Astrocyte (in vitro differentiated cells and primary cell): ENCODE measurements at places on chromosomes 2 and 18. TPM values are rescaled to one million over a fixed set of nuclear protein-coding genes. Genes with fewer than 3 reads are reported as not detected.
A peak's percentile ranks its signal among the peaks of the same experiment; 100 is the strongest.

The AOX1 gene
- total RNA-seq: 1.6 and 3.4 TPM in 2 replicates

The CSRNP3 gene
- total RNA-seq: 5.9 and 6.5 TPM in 2 replicates

The SIX2 gene
- 7.4 and 10.1 TPM in 2 replicates for total RNA-seq

DNA sequence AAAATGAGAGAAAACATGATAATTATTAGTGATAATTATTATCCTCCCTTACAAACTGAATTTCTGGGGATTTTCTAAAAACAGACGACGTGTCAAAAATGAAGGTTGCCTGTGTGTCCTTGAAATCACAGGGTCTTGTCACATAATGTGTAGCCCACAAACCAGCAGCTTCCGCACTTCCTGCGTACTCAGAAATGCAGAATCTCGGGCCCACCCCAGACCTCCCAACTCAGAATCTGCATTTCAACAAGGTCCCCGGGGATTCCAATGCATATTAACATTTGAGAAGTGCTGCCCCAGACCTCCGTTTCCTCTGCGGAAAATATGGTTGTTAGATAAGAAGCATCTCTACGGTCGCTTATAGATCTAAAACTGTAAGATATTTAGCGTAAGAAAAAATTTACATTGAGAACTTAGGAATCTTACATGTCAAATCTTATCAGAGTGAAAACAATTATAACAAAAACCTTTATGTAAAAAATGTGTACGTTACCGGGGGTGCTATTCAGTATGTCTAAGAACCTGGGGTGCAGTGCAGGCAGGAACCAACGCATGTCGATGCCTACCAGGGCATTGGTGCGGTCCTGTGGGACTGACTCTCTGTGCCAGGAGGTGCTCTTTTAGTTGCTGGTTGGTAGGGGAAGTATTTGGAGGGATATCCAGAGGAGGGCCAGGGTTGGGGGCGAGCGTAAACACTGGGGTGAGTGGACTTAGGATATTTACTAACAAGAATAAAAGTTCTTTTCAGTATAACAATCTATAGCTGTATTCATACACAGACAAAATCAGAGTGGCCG, 15.2 kb downstream of the CDKL4 start:
- H3K36me3 ChIP-seq: no peaks in the 10 kb centered on the region
- DNase-seq: no peak
- no peaks in the 10 kb centered on the region for H3K4me1 ChIP-seq
- H3K27me3 ChIP-seq: no peaks in the 10 kb centered on the region

DNA sequence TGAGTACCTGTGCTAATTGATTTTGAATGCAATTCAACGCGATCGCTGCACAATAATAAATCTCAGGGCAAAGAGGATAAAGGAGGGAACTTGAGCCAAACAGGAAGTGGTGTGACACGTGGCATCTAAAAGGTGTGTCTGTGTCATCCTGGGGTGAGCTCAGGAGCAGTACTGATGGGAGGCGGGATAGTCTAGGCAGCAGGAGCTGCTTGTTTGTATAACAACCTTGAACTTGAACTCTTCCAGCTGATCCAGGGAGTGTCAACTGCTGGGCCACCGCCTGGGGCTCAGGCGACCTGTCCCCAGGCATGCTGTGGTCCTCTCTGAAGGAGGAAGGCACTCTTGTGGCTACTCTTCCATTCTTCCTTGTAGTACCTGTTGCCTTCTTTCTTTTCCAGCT, 61.2 kb downstream of the BOD1L2 start:
- H3K27me3 ChIP-seq: no peaks in the 10 kb centered on the region
- H3K36me3 ChIP-seq: no peaks in the 10 kb centered on the region
- H3K27ac ChIP-seq: no peak overlapping the region
- DNase-seq: no peak
- H3K4me3 ChIP-seq: no peak overlapping the region

DNA sequence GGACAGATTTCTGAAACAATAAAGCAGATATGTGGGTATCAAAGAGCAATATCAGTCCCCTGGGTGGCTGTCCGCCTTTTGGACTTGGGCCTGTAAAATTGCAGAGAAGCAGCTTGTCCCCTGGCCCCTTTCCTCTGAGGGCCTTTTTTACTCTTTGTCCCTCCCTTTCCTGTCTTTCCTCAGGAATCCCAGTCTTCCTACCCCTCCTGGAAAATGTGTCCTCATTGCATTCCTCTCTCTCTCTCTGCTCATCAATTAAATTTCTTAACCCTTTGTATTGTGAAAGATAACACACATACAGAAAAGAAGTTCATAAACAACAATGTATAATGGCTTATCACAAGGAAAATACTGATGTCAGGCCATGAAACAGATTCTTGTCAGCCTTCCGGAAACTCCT, 3.0 kb upstream of the GRB14 start:
- H3K4me1 ChIP-seq: no peaks in the 10 kb centered on the region
- no peak for DNase-seq
- no peaks in the 10 kb centered on the region for H3K27me3 ChIP-seq
- H3K27ac ChIP-seq: no peak overlapping the region
- no peak overlapping the region for H3K4me3 ChIP-seq

DNA sequence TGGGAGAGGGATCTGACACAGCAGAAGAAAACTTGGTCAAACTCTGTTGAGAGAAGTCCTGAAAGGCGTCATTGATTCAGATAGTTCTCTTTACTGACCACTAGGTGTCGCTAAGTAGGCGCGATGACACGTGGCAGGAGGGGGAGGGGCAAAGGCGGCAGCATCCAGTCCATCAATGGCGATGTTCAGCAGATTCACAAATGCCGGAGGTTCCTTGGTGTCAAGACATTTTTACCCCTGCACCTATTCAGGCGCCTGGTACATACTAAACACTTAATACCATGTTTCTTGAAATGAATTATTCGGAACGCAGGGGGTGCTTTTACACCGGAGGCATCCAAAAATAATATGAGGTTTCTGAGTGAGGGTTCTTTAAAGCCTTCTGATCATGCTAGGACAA, 3.0 kb upstream of the PLEK start:
- H3K27ac ChIP-seq: no peak overlapping the region
- peak; percentile 10 for DNase-seq
- H3K4me1 ChIP-seq: no peaks in the 10 kb centered on the region
- no peaks in the 10 kb centered on the region for H3K36me3 ChIP-seq
- no peak overlapping the region for H3K4me3 ChIP-seq
- no peaks in the 10 kb centered on the region for H3K27me3 ChIP-seq

DNA sequence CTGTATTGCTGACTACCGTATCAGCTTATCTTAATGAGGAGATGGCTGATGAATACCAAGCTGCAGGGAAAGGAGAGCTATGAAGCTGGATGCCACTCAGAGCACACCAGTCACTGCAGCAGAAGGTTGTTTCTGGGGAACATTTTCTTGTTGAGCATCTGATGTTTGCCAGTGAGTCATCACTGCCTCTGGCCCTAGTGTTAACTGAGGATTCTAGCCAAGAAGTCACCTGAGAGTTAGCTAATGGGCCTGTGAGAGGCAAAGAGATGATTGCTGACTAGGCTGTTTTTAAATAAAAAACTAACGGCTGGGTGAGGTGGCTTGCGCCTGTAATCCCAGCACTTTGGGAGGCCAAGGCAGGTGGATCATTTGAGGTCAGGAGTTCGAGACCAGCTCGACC, 37.9 kb downstream of the CCDC150 start:
- H3K4me3 ChIP-seq: no peak overlapping the region
- H3K27me3 ChIP-seq: no peaks in the 10 kb centered on the region
- no peaks in the 10 kb centered on the region for H3K4me1 ChIP-seq

DNA sequence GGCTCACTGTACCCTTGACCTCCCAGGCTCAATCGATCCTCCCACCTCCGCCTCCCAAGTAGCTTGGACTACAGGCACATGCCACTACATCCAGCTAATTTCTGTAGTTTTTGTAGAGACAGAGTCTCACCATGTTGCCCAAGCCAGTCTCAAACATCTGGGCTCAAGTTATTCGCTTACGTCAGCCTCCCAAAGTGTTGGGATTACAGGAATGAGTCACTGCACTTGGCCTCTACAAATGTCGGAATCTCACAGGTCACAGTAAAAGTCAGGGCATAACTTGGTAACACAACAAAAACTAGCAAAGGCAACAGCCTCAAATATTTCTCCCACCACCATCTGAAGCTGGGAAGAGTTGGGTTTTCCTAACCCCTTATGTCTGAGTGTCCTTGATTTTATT, 25.3 kb downstream of the SCG2 start:
- peak; percentile 97 for DNase-seq
- peak overlapping the region; percentile 87 for H3K27ac ChIP-seq
- H3K36me3 ChIP-seq: no peaks in the 10 kb centered on the region
- no peak overlapping the region for H3K4me3 ChIP-seq

GRCh38 chr2:10389573-10389972, 58.6 kb downstream of the ODC1 start:
- DNase-seq: no peak
- no peak overlapping the region for H3K27ac ChIP-seq
- H3K27me3 ChIP-seq: no peaks in the 10 kb centered on the region
- H3K4me3 ChIP-seq: no peak overlapping the region
- H3K4me1 ChIP-seq: peaks cover 37% of the 10 kb centered on the region
- no peaks in the 10 kb centered on the region for H3K36me3 ChIP-seq

DNA sequence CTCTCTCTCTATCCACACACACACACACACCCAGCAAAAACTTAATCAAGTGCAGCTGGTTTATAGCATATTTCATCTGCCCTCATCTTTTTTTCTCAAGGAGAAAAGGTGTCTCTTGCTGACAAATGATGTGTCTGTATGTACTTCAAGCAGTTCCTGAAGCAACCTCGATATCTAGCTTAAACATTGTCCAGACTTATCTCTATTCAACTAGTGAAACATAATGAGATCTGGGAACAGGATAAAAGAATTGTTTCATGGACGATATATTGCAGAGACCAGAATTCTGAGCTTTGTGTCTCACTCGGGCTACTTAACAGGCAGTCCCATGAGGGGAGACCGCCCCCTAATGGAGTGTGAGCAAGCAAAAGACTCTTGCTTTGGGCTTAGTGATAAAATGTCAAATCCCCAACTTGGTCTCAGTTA, 929.2 kb upstream of the SOX11 start:
- no peak overlapping the region for H3K4me3 ChIP-seq
- H3K27me3 ChIP-seq: no peaks in the 10 kb centered on the region
- H3K36me3 ChIP-seq: no peaks in the 10 kb centered on the region
- no peaks in the 10 kb centered on the region for H3K4me1 ChIP-seq

- no peak for DNase-seq
- no peaks in the 10 kb centered on the region for H3K27me3 ChIP-seq
- no peaks in the 10 kb centered on the region for H3K36me3 ChIP-seq
- H3K4me1 ChIP-seq: no peaks in the 10 kb centered on the region
- H3K4me3 ChIP-seq: no peak overlapping the region
These were observed 75.6 kb upstream of the CCDC150 start for GRCh38 chr2:196563876-196564275.

DNA sequence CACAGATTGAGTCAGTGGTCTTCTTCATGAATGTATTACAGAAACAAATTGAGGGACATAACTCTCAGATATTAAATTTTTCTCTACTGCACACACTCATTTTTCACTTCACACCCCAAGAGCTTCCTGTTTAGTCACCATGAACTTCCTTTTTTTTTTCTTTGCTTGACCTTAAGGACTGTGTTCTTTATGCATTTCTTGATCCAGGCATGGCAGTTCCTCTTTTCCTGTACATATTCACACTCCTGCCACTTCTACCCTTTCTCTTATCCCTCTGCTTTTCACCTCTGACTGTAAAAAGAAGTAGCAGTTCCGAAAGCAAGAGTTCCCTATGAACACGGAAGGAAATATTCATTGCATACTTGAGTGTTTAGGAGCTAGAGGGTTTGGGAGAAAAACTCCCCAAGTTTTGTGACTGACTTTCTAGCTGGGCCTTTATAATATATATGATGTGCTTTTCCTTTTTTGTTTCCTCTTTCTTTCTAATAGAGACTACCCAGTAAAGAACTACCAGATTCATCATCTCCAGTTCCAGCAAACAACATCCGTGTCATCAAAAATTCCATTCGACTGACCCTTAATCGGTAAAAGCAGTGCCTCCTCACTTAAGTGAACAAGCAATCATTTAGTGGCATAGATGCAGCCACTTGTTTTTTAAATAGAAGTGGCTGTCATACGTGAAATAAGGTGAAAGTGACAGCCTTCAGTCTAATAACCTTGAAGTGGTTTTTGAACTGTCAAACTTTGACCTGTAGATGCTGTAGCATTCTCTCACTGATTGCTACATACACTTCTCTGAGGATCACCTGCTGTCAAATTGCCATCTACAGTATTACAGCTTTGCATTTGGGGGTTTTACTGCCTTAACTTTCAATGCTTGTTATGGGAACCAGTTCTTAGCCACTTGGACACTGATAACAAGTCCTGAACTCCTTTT, 40.8 kb downstream of the PAPOLG start:
- no peaks in the 10 kb centered on the region for H3K27me3 ChIP-seq
- H3K27ac ChIP-seq: no peak overlapping the region
- no peak overlapping the region for H3K4me3 ChIP-seq
- no peaks in the 10 kb centered on the region for H3K4me1 ChIP-seq
- H3K36me3 ChIP-seq: peaks cover 30% of the 10 kb centered on the region

- H3K36me3 ChIP-seq: peaks cover 5% of the 10 kb centered on the region
- H3K27ac ChIP-seq: no peak overlapping the region
- H3K4me3 ChIP-seq: no peak overlapping the region
These were observed 25.4 kb downstream of the CYBRD1 start for GRCh38 chr2:171547720-171548119.

- H3K4me3 ChIP-seq: no peak overlapping the region
- H3K36me3 ChIP-seq: no peaks in the 10 kb centered on the region
- no peaks in the 10 kb centered on the region for H3K4me1 ChIP-seq
- peaks cover 6% of the 10 kb centered on the region for H3K27me3 ChIP-seq
- no peak overlapping the region for H3K27ac ChIP-seq
These were observed 266.6 kb downstream of the SRBD1 start for GRCh38 chr2:45344502-45344901.

- DNase-seq: no peak
- no peak overlapping the region for H3K4me3 ChIP-seq
- H3K4me1 ChIP-seq: peaks cover 6% of the 10 kb centered on the region
- H3K36me3 ChIP-seq: no peaks in the 10 kb centered on the region
- H3K27me3 ChIP-seq: no peaks in the 10 kb centered on the region
- no peak overlapping the region for H3K27ac ChIP-seq
These were observed 12.2 kb upstream of the ME2 start for GRCh38 chr18:50866765-50867164.

- no peak for DNase-seq
- no peaks in the 10 kb centered on the region for H3K27me3 ChIP-seq
- H3K4me1 ChIP-seq: no peaks in the 10 kb centered on the region
- H3K4me3 ChIP-seq: no peak overlapping the region
- H3K36me3 ChIP-seq: no peaks in the 10 kb centered on the region
These were observed 380.8 kb upstream of the ACVR2A start for GRCh38 chr2:147463881-147464520.

DNA sequence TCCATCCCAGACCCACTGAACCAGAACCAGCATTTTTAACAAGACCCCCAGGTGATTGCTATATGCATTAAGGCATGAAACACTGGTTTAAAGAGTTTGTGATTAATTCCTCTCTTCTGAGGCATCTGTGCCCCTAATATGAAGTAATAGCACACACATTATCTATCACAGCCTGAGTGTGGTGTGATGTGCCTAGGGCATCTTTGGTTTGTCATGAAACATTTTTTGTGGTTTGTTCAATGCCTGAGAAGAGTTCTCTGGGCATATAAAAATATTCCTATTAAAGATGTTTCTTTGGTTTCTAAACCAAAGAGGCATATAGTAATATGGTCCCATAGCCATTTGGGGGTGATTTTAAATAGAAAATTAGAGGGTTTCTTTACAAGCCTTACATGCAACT, 221.7 kb upstream of the SPOPL start:
- peaks cover 6% of the 10 kb centered on the region for H3K4me1 ChIP-seq
- DNase-seq: no peak
- H3K36me3 ChIP-seq: no peaks in the 10 kb centered on the region
- H3K4me3 ChIP-seq: no peak overlapping the region
- no peaks in the 10 kb centered on the region for H3K27me3 ChIP-seq

GRCh38 chr2:30206461-30207430, 24.6 kb upstream of the LBH start:
- no peak for DNase-seq
- H3K4me3 ChIP-seq: no peak overlapping the region
- no peaks in the 10 kb centered on the region for H3K36me3 ChIP-seq
- no peaks in the 10 kb centered on the region for H3K4me1 ChIP-seq
